ENCODE measurements at places on chromosomes 11 and 22. TPM values are rescaled to one million over a fixed set of nuclear protein-coding genes. Genes with fewer than 3 reads are reported as not detected.

C11orf52 gene
- total RNA-seq, result not detected

ZFTA gene
- total RNA-seq, result 4.1 TPM

DNA sequence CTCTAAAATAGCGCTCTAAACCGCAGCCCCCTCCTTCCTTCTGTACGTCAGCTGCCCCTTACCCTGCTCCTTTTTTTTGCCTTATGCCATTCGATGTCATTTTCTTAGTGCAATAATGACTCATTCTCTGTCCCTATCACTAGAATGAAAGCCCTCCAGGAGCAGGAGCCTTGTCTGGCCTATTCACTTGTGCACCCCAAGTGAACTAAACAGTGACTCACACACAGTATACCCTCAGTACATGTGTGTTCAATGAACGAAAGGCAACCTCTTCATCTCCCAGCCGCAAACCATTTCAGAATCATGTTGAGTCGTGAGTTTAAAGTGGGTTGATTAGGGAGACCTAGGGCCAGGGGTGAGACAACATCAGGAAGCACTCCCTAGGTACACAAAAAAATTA is 50.7 kb upstream of the SPATA19 start:
- peaks cover 11% of the 10 kb centered on the region for H3K36me3 ChIP-seq
- H3K27me3 ChIP-seq, result peaks cover 1% of the 10 kb centered on the region
- DNase-seq, result no peak
- no peak overlapping the region for H3K27ac ChIP-seq

DNA sequence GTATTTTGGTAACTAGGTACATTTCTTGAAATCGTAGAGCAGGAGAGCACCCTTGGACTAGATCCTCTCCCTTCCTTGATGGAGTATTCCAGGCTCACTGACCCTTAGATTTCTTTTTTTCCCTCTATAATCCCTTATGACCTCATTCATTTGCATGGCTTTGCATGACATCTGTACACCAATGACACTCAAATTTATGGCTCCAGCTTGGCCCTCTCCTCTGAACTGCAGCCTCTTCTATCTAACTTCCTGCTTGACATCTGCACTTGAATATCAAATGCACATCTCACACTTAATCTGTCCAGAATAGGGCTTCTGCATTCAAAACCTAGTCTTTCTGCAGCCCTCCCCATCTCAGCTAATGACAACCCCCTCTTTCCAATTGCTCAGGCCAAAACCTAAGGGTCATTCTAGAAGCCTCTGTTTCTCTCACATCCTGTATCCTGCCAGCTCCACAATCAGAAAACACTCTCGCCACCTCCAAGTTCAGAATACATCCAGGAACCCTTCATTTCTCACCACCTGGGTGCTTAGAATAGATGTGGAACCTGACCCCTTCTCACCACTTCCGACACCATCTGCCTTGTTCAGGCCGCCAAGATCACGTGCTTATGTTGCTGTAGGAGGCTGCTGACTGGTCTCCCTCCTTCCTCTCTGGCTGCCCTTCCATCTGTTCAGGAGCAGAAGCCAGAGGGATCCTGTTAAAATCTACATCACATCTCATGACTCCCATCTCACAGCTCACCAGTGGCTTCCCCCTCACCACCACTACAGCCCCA is 138.9 kb upstream of the MTNR1B start:
- no peaks in the 10 kb centered on the region for H3K4me1 ChIP-seq
- no peak overlapping the region for H3K27ac ChIP-seq
- H3K27me3 ChIP-seq, result no peaks in the 10 kb centered on the region

DNA sequence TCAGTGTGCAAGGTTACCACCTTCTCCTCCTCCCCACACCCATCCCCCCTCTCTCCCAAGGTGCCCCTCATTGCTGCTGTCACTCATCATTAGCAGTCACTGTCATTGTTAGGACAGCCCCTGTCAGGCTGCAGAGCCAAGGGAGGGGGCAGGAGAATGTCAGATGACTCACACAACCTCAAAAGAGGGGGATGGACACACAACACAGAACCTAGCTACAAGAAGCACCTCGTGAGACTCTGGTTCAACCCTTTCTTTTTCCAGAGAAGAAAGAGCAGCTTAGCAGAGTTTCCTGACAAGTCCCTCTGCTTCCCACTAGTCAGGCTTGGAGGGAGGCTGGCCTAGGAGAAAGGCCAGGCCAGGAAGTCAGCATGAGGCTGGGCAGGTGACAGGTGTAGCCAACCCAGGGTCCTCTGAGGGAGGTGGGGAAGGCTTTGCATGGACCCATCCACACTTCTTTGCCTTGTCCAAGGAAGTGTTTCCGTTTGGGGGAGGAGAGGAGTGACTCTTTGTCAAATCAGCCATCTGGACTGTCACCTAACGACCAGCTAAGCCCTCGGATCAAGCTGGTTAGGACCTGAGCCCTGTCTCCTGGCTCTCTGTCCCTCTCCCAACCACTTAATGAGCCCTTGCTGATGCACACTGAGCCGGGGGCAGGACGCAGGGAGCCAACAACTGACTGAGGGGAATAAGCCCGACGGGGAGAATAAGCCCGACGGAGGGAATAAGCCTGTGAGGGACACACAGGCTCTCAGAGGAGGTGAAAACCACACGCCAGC is 18.3 kb downstream of the ADORA2A start:
- DNase-seq, result peak; percentile 79
- H3K27ac ChIP-seq, result peak overlapping the region; percentile 63
- H3K4me1 ChIP-seq, result peaks cover 57% of the 10 kb centered on the region
- H3K36me3 ChIP-seq, result peaks cover 33% of the 10 kb centered on the region

GRCh38 chr11:44556735-44557409 is 8.6 kb upstream of the CD82 start:
- H3K27me3 ChIP-seq, result no peaks in the 10 kb centered on the region
- H3K4me3 ChIP-seq, result no peak overlapping the region
- H3K27ac ChIP-seq, result peak overlapping the region; percentile 40
- no peaks in the 10 kb centered on the region for H3K36me3 ChIP-seq
- DNase-seq, result peak; percentile 85

DNA sequence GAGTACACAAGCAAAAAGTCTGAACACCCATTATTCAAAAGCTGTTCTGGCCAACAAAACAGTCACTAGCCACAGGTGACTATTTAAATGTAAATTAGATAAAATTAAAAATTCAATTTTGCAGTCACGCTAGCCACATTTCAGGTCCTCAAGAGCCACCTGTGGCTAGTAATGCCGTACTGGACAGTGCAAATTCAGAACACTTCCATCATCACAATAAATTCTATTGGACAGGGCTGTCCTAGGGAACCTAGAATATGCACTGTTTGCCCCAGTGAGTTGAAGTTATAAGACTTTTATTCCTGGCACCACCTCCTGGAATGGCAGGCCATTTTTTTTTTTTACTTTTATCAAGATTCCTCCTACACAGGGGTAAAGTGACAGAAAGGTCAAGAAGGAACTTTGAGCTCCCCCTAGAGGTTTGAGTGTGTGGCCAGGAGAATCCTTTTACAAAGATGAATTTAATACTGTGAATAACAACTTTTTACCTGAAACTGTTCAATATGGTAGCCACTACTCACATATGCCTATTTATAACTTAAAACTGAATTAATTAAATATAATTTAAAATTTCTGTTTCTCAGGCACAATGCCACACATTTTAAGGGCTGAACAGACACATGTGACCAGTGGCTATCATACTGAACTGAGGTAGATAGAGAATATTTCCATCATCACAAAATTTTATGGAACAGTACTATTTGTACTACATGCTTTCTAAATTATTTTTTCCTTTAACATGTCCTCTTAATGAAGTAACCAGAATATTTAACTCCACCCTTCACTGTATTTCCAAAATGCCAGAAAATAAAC is 6.5 kb downstream of the MSANTD2 start:
- peak; percentile 47 for DNase-seq
- H3K27me3 ChIP-seq, result no peaks in the 10 kb centered on the region
- H3K4me3 ChIP-seq, result no peak overlapping the region
- peaks cover 48% of the 10 kb centered on the region for H3K4me1 ChIP-seq

Measured in activated CD8-positive, alpha-beta T cell treated with anti-CD3 and anti-CD28 coated beads for 36 hours (primary cell).